ENCODE measurements at places on chromosomes 5 and 9.

GRCh38 chr9:107423540-107423939, 66.0 kb downstream of the KLF4 start:
- no peak for DNase-seq

DNA sequence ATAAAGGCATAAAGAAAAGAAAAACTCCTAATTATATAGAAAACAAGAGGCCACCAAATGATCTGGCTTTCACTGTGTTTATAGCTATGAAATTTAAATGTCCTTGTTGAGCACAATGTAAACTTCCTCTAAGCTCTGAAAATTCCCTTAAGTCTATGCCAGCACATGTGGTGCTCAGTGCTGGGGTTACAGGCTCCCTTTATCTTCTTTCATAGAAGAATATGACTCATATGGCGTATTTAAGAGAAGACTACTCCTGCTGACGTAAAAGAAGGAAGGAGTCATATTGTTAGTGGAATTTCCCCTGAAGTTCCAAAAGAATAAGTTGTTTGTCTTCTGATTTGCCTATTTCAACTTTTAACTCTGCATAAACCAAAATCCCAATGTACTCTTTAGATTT, 30.4 kb downstream of the RNF145 start:
- no peak for DNase-seq

- no peak for DNase-seq
These were observed 11.6 kb downstream of the SKIC3 start for GRCh38 chr5:95543017-95543705.

DNA sequence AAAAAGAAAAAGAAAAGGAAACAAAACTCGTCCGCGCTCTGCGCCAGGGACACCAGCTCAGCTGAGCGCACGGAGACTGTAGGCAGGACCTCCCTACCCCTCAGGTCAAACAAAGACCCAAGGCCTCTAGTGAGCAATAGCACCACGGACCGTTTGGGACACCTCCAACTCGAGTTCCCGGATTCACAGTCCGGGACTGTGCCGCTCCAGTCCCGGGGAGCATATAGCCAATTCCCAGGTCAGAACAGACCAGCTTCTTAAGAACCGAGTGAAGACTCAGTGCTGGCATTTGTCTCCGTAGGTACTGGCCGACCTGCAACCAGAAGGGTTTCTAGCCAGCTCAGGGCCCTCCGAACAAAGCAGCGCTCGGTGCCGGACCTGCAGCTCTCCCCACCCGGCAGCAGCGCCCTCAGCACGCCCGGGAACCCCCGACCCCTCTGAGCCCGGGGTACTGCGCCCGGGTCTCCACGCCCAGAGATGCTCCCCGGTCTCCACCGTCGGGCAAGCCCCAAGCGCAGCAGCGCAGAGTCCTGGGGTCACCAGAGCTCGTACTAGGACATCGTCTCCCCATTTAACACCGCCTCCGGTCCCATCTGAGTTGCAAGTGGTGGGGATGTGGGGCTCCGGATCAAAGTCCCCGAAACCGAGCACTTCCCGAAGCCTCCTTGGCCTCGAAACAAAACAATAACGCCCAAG, 591 bp downstream of the ABCA1 start:
- DNase-seq = no peak

DNA sequence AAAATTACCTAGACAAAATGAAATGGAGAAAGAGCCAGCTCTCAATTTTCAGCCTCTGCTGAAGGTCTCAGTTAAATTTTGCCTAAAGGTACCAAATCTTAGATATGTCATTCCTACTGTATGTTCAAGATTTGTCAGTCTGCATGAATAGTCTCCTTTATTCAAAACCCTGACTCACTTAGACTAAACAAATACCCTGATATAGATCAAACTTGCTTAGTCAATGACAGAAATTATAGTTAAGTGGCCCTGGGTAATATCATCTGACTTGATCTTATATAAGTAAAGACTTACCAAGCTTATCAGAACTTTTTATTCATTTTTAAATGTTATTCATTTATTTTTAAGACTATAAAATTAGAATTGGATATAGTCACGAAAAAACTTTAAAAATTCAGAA, 12.2 kb downstream of the MEGF9 start:
- DNase-seq = no peak

DNA sequence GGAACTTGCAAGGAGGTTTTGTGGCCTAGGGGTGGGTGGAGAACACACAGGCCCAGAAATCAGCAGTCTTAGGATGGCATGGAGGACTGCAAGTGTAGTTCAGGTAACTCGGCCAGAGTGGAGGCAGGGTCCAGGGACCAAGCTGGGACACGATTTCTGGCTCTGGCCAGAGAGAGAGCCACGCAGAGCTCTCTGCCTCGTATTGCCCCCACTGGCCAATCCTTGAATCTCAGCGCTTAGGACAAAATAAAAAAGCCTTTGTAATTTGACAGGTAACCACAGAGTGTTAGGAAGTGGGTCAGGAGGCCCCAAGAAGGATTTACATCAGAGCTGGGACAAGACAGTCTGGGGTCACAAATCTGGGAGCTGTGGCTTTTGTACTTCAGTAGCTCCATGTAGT, 11.7 kb downstream of the MAP3K1 start:
- DNase-seq = no peak

- no peak for DNase-seq
These were observed 57.5 kb downstream of the SIL1 start for GRCh38 chr5:139140591-139141071.

DNA sequence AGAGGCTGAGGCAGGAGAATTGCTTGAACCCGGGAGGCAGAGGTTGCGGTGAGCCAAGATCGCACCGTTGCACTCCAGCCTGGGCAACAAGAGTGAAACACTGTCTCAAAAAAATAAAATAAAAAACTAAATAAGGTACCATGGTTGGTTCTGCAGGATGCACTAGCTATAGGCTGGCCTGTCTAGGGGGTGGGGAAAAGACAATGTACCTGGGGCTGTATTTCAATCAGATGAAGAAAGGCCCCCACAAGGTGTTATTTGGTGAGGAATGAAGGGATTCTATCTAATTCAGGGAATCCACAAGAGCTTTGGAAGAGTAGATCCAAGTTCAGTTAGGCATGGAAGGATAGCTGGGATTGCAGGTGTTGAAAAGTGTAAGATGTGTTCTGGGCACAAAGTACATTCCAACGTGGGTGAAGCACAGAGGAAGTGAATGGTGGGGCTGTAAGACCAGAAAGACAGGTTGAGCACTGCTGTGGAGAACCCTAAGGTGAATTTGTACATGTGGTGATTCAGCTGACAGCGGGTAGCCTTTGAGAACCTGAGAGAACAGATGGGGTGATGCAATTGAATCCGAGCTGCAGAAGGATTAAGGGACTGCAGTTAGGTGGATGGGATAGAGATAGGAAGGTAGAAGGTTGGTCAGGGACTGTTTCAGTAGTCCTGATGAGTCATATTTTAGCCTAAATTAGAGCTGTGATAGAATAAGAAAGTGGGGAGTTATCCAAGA, 71.8 kb downstream of the CAST start:
- no peak for DNase-seq

- no peak for DNase-seq
These were observed 74.8 kb upstream of the RXRA start for GRCh38 chr9:134251296-134252069.
